ENCODE measurements at places on chromosomes 1 and 21.

DNA sequence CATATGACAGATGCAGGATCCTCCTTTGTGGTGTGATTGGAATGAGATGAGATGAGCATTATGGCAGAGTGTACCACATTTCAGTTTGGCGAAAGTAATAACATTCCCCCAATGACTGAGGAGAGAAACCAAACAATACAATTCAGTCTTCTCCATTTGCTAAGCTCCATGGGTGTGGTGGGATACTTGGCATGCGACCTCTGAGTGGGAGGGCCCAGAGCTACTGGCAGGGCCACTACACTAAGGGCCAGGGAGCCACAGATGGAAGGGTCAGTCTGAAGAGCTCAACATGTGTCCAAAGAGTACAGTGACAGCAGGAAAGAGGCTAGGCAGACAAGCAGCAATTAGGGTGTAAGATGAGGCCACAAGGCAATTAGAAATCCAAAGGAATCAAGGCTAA lies 23.8 kb upstream of the PAXBP1 start:
- no peak for DNase-seq

GRCh38 chr1:56566994-56567393 lies 12.4 kb downstream of the PLPP3 start:
- no peak for DNase-seq

DNA sequence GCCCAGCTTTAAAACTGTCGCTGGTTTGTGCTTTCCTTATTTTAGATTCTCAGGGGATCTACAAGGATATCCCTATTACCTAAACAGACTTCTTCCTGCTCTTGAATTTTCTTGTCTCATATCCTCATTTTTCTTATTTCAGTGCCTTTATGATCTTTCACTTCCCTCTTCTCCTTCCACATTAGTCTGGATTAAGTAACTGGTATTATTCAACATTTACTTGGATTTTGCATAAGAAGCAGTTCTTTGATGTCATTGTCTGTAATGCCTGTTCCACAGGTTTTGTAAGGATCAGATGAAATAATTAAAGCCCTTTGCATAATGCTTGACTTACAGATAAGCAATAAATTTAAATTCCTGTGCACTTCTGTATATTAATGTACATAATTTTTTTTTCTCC lies 26.5 kb downstream of the CXADR start:
- DNase-seq, result no peak

- no peak for DNase-seq
Measured at GRCh38 chr1:168344517-168344916, 63.8 kb downstream of the TBX19 start.

GRCh38 chr1:100539836-100540536 lies 2.0 kb downstream of the GPR88 start:
- DNase-seq, result no peak

Measured in fibroblast of upper back skin (primary cell).